Activated CD4-positive, alpha-beta T cell treated with anti-CD3 and anti-CD28 coated beads, Interleukin-2, amount 10 ng/mL, durations not matched to agents 7 days and 5 days (primary cell): ENCODE measurements at places on chromosomes 3 and 15.

DNA sequence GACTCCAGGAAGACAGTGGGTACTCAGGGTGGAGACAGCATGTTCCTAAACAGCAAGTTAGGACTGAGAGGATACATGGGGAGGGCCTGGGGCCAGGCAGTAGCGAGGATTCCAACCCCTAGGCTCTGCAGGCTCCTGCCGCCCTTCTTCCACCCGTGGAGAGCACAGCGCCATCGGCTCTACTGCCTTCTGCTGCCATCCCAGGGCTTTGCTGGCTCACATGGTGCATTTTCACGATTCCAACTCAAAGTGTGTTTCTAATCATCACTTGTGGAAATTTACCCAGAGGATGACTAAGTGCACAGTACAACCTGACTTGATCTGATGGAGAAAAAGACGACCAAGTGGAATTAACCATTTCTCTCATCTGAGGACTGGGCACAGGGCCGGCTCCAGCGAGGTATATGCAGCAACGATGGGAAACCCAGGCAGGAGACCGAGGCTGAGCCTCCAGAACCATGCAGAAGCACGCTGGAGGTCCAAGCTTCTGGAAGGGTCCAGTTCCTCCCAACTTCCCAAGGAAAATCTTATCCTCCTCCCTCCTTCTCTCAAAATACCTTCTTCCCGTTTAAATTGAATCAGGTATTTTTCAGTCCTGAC, 104.6 kb downstream of the LRIG1 start:
- DNase-seq = no peak

GRCh38 chr3:51966016-51966415, 1.2 kb downstream of the PCBP4 start:
- DNase-seq = no peak

- DNase-seq = peak; percentile 27
Observed at GRCh38 chr15:60423537-60423936, 25.8 kb upstream of the ANXA2 start.

GRCh38 chr3:146431240-146431639, 38.1 kb downstream of the PLSCR2 start:
- DNase-seq = no peak

DNA sequence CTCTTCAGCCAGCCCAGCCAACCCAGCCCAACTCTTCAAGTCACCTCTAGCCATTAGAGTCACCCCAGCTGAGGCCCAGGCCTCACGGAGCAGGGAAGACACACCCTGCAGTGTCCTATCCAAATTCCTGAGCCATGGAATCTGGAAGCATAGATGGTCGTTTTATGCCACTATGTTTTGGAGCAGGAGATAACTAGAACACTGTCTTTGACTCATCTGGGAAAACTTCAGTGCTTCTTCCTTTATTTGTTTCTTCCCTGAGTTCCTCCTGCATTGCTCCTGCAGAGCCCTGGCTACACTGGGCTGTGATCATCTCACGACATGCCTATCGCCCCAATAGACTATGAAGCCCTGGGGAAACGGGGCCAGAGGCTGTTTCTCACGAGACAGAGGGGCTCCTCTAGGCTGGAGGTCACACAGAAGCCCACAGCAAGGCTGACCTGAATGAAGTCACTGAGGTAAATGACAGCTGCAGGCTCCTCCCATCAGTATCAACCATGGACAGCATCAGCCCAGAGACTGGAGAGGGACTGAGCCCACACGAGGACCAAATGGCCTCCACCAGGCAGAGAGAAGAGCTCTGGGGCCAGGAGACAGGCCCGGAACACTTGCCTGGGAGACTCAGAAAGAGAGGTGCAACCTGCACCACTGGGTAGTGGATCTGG, 22.7 kb downstream of the CRABP1 start:
- DNase-seq = no peak

GRCh38 chr3:57017459-57017845, 43.0 kb upstream of the SPATA12 start:
- DNase-seq = no peak

- no peak for DNase-seq
Observed at GRCh38 chr3:43757666-43758321, 67.1 kb downstream of the ABHD5 start.

DNA sequence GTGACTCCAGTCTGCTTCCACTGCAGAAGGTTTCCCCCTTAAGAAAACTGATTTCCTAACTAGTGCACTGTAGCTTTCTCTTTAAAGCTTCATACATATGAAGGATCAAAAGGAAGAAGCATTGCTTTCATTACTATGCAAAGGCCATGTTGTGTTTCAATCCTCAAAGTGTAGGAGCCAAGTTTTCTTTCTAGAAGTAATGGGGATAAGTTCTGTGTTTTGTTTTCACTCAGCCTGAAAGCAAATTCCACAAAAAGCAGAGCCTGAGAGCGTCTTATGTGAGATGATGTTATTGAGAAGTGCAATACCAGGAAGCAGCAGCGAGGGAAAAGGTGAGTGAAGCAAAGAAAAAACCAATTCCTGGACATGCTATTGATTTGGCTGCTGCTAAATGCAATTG, 99.7 kb downstream of the GMNC start:
- DNase-seq = no peak

DNA sequence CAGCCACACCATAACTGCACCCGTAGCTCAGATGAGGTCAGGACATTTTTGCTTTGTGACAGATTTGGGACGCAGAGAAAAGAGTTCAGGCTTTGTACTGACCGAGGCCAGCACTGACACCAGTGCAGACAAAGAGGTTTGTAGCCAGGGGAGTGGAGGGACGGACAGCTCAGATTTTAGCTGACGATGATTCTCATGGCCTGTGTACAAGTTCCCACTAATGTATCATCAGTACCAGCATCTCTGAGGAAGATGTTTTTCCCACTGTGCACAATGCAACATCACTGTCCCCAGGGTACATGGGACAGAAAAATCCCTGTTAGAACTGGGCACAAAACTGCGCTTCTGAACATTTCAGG, 112.7 kb downstream of the SLCO3A1 start:
- no peak for DNase-seq

DNA sequence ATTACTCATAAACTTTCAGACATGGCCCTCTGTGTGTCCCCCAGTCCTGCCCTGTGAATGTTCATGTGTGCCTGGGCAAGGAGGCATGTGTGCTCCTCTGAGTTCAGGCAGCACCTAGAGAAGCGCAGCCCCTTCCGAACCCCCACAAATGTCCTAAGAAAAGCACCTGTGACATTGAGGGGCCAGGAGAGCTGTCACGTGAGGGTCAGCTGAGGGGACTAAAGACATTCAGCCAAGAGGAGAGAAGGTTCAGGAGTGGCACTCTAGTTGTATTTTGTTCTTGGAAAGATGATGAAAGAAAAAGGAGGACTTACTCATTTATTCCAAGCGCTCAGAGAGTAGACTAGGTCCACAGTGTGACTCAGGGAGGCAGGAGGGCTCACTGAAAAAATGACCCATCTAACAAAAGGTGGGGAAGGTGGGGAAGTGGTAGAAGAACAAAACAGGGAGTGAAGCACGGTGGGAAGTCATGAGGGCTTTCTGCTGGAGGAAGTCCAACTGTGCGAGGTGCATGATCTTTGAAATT, 28.1 kb upstream of the ELP6 start:
- DNase-seq = no peak

DNA sequence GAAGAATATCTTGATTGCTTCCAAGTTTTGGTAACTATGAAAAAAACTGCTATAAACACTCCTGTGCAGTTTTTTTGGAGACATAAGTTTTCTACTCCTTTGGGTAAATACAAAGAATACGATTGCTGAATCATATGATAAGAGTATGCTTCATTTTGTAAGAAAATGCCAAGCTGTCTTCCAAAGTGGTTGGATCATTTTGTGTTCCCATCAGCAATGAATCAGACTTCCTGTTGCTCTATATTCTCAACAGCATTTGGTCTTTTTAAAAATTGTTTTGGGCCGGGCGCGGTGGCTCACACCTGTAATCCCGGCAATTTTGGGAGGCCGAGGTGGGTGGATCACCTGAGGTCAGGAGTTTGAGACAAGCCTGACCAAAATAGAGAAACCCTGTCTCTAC, 14.5 kb downstream of the BTD start:
- DNase-seq = no peak

DNA sequence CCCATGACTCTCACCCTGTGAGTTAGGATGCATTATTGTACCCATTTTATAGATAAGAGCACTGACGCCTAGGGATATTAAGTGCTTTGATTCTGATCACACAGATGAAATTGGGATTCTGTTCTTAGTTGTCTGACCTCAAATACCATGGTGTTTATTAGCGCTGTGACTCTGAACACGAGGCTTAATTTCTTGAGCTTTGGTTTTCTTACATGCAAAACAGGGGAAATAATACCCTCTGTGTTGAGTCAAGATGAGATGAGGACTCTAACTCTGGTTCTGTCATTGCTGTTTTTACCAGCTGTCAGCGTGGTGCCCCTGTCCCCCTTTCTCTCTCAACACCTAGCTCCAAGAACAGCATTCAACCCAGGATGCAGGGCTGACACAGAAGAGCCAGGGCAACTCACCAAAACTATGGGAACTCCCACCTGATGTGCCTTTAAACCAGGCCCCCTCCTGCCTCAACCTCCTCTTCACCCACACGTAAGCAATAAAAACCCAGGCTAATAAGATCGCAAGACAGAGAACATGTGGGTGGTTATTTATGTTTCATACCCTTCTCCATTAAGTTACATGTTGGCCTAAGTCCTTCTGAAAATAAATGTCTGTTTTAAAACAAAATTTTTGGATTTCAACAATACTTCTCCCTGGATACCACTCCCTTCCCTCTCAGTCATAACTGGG, 100.1 kb upstream of the SPATA12 start:
- DNase-seq = no peak

DNA sequence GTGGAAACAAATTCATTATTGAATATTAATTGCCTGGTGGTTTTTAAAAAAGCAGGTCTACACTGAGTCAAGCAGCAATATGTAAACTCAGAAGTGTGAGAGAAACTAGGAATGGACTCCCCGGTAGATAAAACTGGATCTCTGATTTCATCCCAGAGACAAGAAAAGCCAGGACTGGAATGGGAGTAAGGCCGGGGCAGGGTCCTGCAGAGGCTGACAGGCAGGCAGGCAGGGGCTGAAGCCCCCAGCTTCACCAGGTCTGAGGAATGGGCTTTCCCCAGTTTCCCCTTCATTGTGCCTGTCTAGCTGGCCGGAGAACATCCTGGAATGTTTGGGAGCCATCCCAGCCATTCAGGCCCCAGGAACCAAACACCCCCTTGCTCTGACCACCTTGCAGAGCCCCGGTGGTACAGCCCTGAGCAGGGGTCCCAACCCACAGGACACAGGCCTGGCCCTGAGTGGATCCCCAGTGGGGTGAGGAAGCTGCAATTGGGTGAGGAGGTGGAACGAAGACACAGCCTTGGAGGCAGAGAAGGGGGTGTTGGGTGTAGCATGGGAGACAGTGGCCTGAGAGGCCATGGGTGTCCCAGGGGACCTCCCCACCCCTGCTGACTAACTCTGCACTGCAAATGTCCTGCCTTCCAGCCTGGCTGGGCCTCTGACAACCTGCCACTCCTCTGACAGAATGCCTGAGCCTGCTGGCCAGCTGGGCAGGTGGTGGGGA, 31.7 kb upstream of the XYLB start:
- DNase-seq = no peak
